ENCODE measurements at places on chromosomes 1 and 21.
A peak's percentile ranks its signal among the peaks of the same experiment; 100 is the strongest.

DNA sequence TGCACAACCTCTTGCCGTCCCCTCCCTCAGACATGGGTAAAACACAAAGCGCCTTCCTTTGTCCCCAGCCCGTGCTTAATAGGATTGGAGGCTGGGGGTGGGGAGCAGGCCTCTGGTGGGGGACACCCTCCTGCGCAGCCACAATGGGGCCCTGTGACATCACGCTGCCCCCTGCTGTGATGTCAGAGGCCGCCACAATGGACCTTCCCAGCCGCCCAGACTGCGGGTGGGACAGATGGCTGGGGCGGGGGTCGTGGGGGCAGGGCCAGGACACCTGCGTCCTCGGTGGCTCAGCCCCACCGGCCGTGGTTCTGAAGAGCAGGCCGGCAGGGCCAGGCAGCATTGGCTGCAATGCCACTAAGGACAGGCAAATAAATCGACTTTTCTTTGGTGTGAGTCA is 39.9 kb downstream of the EPHA2 start:
- DNase-seq: no peak

GRCh38 chr1:225980005-225980836 is 18.9 kb downstream of the SDE2 start:
- DNase-seq: no peak

GRCh38 chr1:118158924-118159323 is 26.1 kb downstream of the SPAG17 start:
- no peak for DNase-seq

- DNase-seq: no peak
These were observed 157.9 kb upstream of the CHRM3 start for GRCh38 chr1:239228451-239228850.

DNA sequence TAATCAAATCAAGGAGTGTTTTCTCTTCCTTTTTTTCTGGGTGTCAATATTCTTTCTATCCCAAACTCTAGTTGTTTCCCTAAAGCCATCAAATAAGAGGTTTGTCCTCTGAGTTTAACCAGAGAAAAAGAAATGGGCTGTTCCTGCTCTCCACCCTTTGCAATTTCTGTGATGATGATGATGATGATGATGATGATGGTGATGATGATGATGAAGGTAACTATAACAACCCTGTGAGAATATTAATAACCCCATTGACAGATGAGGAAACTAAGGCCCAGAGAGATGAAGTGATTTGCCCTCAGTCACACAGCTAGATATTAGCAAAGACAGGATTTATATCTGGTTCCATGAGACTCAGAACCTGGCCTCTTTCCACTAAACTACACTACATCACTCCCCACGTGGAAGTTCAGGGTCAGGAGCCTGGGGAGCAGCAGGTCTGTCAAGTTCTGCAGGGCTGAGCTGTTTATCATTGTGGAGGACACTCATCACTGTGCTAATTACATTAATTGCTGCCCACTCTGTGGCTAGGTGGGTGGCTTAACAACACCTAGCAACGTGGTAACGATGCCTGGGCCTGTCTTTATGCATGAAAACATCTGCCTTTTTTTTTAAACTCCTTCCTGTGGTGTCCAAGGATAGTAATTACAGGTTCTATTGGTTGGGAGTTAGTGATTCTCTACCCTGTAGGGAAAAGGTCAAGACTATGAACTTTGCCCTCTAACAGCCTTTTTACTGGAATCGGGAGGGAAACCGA is 19.0 kb upstream of the JUN start:
- DNase-seq: no peak

DNA sequence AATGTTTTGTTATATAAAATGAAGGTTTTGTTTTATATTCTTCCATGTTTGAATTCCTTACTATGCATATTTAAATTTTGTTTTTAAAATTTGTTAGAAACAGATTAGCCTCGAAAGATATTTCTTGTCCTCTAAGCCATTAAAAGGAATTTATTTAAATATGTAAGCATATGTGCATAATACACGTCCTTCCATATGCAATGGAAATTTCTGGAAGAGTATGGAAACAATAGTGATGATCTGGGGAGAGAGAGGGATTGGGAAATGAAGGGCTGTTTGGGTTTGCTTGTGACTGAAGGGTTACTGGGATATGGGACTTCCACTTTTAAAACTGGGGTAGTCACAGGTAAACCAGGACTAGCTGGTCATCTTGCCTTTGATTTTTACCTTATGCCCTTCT is 21.1 kb downstream of the ECHDC2 start:
- DNase-seq: no peak

- DNase-seq: no peak
These were observed 12.9 kb downstream of the LACTBL1 start for GRCh38 chr1:22959545-22960360.

- DNase-seq: no peak
These were observed 5.0 kb downstream of the RFX5 start for GRCh38 chr1:151342021-151342420.

DNA sequence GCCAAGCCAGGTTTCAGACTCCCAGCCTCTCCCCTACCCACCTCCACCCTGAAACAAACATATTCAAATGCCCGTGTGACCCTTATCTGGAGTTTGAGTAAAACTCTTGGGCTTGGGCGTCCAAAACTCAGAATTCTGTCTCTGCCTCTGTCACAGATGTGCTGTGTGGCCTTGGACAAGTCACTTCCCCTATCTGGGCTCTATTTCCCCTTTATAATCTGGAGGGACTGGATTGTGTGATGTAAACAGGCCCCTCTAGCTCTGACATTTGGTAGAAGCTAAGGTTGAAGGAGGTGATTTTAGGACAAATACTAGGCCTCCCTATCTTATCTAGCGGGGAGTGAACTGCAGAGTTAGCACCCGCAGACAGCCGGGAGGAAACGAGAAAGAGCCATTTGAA is 67.5 kb downstream of the IGSF21 start:
- no peak for DNase-seq

DNA sequence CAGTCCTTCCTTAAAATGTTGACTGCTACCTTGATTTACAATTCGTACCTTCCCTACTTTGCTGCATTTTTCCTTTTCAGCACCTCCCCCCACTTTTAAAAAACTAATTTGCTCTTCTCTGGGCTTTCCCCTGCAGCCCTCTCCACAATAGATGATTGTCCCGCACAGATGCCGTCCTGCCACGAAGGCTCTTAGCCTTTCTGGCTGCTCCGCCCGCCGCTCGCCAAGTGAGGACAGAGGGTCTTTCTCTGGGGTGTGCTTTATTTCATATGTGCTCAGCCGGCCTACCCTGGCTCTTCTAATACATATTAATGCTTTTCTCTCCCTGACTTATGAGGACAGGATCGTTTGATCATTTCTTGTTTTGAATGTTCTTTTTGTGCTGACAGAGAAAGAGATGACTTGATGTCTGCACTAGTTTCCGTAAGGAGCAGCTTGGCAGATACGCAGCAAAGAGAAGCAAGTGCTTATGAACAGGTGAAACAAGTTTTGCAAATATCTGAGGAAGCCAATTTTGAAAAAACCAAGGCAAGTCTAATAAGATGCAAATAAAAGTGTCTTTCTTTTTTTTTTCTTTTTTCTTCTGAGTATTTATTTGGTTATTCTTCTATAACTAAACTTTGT is 60.6 kb downstream of the SDCCAG8 start:
- no peak for DNase-seq

DNA sequence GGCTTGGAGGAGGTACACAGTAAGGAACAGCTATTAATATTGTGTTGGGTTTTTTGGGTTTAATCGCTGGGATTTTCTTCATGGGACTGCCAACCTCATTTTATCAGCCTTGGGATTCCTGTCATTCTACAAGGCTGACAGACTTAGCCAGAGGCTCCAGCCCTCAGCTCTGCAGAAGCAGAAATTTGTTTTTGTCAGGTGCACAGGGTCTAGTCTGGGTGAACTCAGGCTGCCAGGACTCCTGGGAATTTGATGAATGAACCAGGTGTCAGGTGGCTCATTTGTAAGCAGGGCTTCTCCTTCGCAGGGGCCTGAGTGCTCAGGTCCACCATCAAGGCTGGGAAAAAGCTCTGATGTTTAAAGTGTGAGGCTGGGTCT is 11.5 kb upstream of the ZNF362 start:
- DNase-seq: no peak

DNA sequence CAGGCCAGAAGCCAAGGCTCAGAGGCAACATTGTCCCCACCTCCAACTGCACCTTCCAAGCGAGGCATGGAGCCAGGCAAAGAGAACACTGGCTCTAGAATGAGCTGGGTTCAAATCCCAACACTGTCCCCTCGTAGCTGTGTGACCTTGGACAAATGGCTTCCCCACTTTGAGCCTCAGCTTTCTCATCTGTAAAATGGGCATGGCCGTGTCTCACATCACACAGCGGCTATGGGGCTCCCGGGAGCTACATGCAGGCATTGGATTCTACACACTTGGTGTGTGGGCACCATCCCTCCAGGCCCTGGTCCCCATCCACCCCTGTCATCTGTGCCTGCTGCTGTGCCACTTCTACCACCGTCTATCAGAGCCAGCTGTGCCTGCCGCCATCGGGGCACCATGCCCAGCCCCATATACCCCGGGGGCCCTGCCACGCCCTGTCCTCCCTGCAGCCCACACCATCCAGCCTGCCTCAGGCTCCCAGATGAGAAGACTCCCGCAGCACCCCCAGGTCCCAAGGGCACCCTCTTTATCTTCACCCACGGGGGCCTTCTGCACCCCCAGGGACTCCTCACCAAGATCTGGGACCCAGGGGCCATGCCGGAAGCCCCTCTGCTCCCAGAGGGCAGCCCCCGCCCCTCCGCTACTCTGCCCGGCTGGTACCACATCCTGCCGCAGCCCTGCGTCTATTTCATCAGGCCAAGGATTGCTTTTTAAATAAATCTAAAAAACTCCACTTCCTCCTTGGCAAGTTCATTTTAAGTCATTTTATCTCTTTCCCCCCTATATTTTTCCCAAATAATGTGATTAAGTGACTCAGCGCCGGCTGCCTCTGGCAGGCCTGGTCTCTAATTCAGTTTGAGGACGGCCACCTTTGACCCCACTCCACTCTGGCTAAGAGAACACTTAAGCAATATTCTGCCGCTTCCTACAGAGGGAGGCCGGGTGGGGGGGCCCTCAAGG is 107.8 kb upstream of the TARDBP start:
- DNase-seq: no peak

DNA sequence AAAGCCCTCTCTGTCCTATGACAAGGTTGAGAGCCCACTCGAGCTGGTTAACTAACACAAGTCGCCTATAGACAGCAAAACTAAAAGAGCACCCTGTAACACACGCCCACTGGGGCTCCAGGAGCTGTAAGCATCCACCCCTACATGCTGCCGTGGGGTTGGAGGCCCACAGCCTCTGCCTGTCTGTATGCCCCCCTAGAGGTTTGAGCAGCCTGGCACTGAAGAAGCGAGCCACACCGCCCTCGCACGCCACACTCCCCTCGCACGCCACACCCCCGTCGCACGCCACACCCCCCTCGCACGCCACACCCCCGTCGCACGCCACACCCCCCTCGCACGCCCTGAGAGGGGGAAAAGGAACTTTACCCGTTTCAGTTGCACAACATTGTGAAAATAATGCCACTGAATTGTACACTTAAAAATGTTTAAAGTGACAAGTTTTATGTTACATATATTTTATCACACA is 13.2 kb upstream of the HMGCL start:
- DNase-seq: peak; percentile 59

- no peak for DNase-seq
These were observed 20.0 kb downstream of the PTPRF start for GRCh38 chr1:43550598-43551246.

DNA sequence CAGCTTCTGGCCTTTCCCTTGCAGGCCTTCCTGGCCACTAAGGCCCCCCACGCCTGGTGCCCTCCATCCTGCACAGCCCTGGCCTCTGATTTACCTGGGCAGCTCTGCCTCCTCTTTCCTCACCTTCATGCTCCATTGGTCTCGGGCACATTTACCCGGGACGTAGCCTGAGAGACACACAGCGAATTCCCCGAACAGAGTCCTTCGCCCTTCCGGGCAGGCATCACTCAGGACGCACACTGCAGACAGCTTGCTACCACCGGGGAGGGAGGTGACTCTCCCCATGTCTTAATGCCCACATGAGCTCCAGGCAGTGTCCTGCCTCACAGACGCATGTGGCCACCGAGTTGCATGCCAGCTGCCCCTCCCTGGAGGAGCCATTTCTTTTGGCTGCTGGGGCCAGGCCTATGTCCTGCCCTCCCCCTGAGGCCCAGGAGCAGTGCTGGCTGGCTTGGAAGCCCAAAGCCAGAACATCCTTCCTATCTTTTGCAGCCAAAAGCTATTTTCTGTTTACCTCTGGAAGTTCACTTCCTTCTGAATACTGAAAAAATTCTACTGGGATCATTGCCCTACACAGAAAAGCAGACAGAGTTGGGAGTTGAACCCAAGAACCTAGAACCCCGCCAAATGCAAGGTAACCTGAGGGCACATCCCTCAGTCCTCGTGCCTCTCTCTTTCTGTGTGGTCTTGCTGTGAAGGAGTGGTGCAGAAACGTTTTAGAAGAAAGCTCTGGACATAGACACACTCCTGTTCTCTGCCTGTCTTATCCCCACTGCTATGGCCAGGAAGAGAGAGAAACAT is 209.5 kb downstream of the TOMM20 start:
- DNase-seq: no peak

All from stimulated activated CD8-positive, alpha-beta memory T cell treated with anti-CD3 and anti-CD28 coated beads, Interleukin-4, amount 100 ng/mL, for 1 hour (primary cell).